ENCODE measurements at places on chromosomes 2 and 18.

DNA sequence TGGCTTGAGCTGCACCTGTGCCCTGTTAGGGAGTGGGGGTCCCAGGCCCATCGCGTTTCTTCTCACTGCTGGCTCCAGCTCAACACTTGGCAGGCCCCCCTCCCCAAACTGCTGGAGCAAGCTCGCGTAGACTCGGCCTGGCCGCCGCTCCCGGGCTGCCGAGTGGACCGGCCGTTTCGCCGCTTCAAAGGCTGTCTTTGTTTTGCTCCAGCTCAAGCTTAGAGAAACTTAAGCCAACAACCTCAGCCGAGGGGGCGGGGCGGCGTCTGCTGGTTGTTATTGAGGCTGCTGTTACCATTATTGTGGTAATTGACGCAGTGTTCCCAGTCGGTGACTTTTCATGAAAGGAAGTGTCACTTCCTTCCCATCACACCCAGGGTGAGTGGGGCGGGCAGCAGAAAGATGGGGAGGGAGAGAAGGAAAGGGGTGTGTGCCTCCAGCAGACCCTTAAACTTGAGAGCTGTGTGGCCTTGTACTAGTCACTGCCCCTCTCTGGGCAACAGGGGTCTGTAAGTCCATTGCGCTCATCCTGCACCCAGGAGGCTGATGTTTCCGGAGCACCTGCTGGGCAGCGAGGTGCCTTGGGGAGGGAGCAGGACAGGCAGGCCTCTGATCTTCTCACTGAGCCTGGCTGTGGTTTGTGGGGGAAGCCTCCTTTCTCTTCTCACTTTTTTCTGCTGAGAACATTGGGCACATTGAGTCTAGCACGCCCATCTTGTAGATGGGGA is 2.1 kb downstream of the ARID5A start:
- DNase-seq: peak; percentile 88

DNA sequence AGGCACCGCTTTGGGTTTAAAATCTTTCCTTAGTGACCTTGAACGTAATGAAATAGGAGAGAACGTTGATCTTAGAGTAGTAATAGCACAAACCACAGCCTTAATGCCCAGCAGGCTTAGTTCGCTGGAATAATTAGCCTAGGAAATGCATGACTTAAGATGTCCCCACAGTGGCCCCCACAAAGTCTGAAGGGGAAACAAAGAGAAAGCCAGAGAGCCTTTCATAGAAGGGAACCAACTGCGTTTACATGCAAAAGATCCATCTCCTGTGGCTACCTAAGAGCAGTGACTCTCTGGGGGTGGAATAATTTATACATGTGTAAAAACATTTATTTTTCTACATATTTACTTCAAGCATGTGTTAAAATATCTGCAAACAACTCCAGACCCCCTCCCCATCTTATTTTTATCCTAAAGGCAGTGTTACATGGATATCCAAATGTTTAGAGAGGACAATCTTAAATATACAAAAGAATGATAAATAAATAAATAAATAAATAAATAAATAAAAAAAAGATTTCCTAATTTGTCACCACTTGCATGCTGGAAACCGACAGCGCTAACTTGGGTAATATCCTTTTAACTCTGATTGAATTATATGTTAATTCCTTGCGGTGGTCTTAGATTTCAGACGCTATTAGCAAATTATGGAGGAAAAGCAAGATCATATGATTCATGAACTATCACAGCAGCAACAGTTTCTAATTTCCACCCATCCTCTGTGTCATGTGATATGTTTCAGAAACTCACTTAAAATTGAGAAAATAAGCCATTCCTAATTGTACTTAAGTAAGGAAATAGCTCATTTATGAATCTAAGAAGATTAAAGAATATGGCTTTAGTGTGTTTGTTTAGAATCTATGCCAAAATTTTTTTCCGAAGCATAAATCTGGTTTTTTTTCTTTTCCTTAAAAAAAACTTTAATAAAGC is 23.4 kb upstream of the CYP1B1 start:
- DNase-seq: no peak

GRCh38 chr18:9575558-9575957 is 38.8 kb downstream of the PPP4R1 start:
- peak; percentile 80 for DNase-seq

DNA sequence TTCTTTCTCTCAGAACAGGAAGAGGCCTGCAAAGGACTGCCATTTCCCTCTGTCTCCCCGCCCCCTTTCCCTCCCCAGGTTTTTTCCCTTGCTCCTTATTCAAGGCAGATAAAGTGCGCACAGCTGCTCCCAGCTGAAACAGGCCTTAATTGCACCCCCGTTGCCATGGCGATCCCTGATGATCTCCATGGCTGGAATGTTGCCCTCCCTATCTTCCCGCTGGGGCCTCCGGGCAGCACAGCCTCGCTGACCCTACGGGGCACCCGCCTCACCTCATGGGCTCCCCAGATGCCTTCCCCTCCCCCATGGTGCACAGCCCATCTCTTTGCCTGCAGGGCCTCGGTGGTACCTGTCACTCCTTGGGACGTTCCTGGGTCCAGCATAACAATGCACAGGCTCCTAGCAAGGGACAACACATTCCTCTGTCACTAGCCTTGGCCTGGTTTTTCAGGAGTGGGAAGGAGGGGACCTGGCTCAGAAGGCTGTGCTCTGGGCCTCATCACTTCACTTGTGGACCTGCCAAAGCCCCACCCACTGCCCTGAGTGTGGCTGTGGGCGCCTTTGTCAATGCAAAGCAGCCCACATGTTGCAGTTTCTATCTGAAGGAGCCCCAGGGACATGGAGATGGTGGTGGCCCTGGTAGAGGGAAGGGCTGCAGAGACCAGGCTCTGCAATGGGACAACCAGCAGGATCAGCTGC is 115.0 kb downstream of the CELF4 start:
- no peak for DNase-seq

DNA sequence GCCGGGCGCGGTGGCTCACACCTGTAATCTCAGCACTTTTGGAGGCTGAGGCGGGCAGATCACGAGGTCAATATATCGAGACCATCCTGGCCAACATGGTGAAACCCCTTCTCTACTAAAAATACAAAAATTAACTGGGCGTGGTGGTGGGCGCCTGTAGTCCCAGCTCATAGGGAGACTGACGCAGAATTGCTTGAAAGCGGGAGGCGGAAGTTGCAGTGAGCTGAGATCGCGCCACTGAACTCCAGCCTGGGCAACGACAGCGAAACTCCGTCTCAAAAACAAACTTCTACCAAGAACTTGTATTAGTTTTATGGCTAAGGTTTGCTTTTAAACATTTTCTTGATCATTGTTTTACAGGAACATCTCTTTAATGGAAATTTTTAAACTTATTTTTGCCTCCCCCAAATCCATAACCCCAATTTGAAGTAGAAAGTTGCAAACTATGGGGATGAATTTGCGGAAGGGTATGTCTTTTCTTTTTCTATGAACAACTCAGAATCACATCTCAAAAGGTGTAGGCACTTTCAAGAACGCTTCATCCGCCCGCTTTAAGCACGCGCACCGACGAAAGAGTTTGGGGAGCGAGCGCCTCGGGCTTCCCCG is 46.8 kb upstream of the PTMA start:
- no peak for DNase-seq

GRCh38 chr2:237258615-237259014 is 155.3 kb downstream of the COL6A3 start:
- DNase-seq: no peak

DNA sequence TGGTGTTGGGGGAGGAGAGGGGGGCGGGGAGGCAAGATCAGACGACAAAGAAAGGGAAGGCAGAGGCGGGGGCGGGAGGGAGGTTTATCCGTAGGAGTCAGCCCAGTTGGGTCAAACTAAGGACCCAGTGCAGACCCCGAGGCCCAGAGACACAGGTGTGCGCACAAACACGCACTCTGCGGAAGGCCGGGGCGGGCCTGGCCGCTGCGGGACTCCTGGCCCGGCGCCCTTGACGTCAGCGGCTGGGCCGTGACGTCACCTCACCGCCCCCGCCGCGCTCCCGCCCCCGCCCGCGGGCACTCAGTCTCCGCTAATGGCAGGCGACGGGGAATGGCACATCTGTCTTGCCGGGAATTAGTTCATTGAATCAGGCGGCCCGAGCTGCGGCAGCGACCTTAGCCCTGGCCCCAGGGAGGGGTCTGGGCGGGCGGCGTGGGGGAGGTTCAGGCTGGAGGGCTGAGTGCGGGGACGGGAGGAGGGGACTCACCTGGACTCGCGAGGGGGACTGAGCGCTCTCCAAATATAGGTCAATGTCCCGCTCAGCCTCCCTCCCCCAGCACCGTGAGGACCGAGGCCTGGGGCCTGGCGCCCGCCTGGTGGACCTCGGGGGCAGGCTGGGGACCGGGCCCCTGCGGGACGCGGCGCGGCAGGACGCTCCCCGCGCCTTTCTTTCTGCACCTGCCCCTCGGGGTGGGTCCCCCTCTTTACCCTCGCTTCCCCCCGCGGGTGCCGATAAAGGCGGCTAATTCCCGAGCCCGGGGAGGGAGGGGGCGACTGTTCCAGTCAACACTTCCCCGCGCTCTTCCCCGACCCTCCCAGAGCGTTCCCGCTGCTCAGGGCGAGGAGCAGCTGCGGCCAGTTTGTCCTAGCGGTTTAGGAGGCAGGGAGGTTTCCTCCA is 15.5 kb upstream of the ECEL1 start:
- DNase-seq: peak; percentile 28

DNA sequence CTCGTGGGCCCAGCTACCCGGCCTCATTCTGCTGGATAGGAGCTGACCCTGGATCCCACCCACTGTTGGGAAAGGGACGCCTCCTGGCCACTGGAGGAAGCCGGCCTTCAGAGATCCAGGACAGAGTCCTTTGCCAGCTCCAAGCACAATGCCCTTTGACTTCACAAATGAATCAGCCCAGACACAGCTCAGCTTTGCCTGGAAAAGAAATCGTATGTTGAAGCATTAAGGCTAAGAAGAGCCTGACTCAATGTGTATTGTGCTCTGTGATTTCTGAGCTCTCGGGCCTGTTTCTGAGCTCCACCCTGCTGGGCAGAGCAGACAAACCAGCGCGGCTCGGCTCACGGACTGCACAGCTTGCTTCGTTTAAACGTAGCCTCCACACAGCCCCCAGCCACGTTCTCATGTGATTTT is 162.9 kb upstream of the APCDD1 start:
- DNase-seq: no peak

- DNase-seq: no peak
Measured at GRCh38 chr2:72993933-72994280, 76.6 kb downstream of the EMX1 start.

- DNase-seq: no peak
Measured at GRCh38 chr2:164928101-164928673, 27.1 kb downstream of the SLC38A11 start.

- DNase-seq: no peak
Measured at GRCh38 chr2:8431446-8432125, 250.3 kb upstream of the ID2 start.

DNA sequence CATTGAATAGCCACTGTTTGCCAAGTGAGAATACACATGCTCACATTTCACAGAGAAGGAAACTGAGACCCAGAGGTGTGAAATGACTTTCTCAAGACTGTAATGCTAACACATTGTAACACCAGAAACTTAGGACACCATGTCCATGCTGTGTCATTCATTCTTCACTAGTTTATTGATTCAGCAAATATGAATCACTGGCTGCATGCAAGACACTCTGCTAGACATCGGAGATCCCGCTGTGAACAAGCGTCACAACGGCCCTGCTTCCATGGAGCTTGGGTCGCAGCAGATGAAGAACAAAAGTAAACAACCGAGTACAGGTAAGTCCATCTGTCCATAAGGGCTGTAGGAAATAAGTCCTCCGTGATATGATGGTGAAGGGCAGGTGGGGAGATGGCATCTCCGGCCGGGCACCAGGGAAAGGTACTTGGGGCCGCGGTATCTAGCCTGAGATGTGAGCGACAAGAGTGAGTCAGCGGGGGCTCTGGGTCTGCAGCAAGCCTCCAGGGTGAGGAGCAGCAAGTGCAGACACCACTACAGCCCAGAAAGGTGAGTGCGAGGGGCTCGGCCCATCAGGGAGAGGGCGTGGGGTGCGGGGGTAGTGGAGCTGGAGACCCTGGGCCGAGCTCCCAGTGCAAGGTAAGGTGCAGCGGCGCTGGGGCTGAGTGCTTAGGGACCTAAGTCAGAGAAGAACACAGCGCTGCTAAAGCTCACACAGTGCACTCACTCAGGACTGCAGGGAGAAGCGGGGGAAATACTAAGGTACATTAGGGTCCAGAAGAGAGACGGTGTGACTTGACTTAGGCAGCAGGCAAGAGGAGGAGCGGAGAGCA is 391.2 kb downstream of the FBXO15 start:
- DNase-seq: no peak

DNA sequence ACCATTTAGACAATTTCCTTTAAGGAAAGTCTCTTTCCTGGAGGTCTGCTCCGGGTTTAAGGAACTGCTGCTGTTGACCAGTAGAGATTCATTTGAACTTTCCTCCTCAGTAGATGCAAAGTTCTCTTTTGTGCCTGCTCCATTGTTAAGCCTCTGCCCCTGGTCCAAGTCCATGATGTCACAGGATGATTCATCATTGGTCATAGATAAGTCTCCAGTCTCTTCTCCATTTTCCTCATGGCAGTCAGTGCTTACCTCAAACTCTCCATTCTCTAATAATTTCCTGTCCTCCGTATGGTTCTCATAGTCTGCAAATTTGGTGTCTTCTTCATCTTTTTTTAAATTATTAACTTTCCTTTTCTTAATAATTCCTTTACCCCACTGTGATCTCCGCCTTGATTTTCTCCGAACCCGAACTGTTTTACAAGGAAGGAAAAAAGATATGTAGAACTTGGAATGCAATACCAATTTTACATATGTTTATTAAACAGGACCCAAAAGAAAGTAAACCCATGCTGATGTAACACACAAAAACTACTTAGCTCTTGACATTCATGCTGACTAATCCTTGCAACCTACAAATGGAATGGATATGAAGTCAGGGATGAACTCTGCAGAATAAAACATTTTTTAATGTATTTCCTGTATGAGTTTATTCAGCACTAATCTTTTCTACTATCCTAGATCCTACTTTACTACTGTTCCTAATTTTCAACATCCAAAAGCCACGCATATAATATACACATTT is 169.1 kb downstream of the ATAD2B start:
- no peak for DNase-seq

DNA sequence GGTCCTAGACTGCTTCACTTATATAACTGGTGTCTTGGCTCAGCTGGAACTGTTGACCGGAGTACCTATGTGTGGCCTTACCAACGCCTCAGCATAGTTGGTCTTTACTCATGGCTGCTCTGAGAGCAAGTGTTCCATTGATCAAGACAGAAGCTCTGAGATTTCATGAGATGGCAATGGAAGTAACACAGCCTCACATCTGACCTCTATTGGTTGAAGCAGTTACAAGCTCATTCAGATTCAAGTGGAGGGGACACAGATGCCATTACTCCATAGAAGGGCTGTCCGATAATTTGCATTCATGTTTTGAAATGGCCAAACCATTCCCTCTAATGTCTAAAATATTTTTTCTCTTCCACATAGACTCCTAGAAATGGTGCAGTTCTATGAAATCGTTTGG is 46.4 kb upstream of the STK39 start:
- DNase-seq: no peak
